ENCODE measurements at places on chromosomes 7 and 10.

GRCh38 chr7:6637544-6638229 lies 569 bp downstream of the ZNF316 start:
- DNase-seq: peak; percentile 27

GRCh38 chr10:7007600-7008190 lies 403.1 kb downstream of the SFMBT2 start:
- no peak for DNase-seq

- no peak for DNase-seq
Observed at GRCh38 chr7:71615017-71615416, 483.1 kb downstream of the GALNT17 start.

DNA sequence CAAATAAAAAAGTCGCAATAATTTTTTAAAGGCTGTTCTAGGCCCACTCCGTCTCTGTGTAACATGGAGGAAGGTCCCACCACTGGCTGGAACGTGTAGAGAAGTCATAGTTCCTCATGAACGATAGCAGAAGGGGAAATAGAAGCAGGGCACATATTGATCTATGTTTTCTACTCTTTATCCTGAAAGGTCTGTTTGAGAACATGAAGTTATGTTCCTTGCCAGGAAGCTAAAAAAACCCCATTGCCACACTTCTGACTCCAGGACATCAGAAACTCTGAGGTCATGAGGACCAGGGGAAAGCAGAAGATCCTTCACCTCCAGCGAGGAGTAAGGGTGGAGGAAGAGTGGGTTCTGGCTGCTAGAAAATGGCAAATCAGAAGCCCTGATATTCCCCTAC lies 10.8 kb downstream of the ANKRD22 start:
- DNase-seq: no peak

- no peak for DNase-seq
Observed at GRCh38 chr10:129494740-129495139, 27.7 kb downstream of the MGMT start.

Data from stimulated activated CD8-positive, alpha-beta memory T cell treated with anti-CD3 and anti-CD28 coated beads, Interleukin-4, amount 100 ng/mL, for 1 hour (primary cell).